Activated CD8-positive, alpha-beta T cell treated with anti-CD3 and anti-CD28 coated beads for 36 hours (primary cell): ENCODE measurements at places on chromosomes 13 and 19. TPM values are rescaled to one million over a fixed set of nuclear protein-coding genes. Genes with fewer than 3 reads are reported as not detected.

DNA sequence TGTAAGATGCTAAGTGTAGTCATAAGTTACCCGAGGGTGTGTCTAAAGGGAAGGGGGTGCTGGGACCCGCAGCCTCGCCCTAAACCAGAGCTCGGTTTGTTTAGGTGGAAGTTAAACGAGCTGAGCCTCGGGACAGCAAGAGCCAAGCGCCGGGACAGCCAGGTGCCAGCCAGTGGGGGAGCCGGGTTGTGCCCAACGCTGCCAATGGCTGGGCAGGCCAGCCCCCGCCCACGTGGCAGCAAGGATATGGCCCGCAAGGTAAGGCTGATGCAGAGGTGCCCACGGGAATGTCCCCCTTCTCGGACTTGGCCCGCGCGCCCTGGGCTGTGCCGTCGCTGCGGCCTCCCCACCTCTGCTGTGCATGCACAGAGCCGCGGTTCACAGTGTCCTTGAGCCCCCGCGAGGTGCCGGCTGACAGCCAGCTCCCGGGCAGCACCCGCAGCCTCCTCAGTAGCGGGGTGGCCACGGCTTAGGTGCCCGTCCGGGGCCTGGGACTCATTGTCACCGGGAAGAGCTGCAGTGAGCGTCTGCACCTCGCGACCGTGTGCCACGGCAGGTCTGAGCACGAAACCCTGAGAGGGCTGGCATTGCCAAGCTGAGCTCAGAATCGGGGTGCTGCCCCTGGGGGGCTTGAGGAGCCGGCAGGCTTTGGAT, 9.3 kb upstream of the RPS15 start:
- DNase-seq: no peak

DNA sequence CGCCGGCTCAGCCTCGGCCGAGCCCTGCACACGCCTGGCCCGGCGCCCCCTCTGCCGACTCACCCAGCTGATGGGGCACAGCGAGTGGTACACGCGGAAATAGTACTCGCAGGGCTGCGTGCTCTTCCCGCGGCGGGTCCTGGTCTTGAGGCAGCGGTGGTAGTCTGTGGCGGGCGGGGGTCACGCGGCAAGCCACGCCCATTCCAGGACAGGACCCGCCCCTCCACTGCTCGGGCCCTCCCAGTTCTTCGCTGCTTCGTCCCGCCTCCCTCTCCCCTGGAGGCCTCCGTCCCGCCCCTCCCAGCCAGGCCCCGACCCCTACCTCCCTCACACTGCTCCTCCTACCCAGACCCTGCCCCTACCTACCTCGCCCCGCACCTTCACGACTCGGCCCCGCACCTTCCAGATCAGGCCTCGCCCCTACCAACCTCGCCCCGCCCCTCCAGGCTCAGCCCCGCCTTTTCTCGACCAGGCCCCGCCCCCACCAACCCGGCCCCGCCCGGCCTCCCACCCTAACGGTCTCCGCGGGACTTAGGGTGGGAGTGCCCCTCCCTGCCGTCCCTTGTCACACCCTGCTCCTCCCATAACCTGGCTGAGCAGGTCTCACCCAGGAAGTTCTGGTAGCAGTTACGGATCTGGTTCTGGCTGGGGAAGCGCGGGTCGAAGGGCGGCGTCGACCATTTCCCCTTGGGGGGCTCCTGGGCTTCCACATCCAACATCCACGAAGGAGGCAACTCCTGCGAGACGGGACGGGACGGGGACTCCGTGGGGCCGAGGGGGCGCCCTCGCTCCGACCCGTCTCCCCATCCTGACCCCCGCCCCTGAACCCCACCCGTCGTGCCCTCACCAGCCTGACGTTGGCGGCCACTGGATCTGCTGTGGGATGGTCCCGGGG, 469 bp downstream of the COX6B2 start:
- DNase-seq: peak; percentile 76

DNA sequence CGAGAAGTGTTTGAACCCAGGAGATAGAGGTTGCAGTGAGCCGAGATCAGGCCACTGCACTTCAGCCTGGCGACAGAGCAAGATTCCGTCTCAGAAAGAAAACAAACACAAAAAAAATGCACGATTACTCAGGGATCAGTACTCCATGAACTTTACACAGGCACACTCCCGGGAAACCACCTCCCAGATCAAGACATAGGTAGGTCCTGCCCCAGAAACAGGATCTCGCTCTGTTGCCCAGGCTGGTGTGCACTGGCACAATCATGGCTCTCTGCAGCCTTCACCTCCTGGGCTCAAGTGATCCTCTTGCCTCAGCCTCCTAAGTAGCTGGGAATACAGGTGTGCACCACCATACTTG, 11.2 kb downstream of the VASP start:
- no peak for DNase-seq

Gene FBXO27
- total RNA-seq: 1.9 TPM

DNA sequence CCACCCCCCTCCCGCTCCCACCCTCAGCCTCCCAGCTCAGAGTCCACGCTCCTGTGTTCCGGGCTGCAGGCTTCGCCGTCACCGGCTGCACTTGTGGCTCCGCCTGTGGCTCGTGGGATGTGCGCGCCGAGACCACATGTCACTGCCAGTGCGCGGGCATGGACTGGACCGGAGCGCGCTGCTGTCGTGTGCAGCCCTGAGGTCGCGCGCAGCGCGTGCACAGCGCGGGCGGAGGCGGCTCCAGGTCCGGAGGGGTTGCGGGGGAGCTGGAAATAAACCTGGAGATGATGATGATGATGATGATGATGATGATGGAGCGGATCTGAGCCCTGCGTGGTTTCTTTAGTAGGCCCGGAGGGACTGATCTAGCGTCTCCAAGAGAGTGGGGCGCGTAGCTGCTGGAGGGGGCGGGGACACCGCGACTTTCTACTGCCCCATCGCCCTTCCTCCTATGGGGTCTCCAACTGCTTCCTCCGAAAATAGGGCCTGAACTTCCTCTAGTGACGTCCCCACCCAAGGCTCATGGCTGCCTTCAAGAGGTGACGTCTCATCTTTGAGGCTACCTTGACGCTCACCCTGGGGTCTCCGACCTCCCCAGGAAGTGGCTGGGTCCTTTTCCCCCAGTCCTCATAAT, 1.4 kb downstream of the RETN start:
- DNase-seq: peak; percentile 58

Gene CLDN10
- total RNA-seq: not detected

DNA sequence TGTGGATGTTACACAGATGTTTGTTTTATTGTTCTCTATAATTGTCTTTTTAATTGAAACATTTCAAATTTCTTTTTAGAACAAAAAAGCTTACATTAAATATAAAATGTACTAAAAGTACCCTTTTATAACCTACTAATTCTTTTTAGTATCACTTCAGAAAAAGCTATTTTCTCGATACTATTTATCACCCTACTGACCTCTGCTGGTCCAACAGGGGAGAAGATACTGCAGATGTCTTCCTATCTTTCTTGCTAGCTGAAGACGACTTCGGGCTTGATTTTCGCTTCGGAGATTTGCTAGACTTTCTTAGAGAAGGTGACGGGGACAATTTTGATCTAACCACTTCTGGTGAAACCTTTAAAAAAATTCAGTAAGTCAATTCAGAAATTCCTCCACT, 42.4 kb downstream of the ZC3H13 start:
- DNase-seq: no peak

GRCh38 chr19:7482584-7483439, 6.0 kb downstream of the PEX11G start:
- DNase-seq: no peak

GRCh38 chr13:113460599-113460998, 7.3 kb upstream of the ADPRHL1 start:
- no peak for DNase-seq

- DNase-seq: no peak
These were observed 1.4 kb downstream of the FFAR1 start for GRCh38 chr19:35348911-35349611.

Gene NCLN
- total RNA-seq: 55.9 TPM

- DNase-seq: no peak
These were observed 841 bp upstream of the ZC3H13 start for GRCh38 chr13:46053162-46054012.

DNA sequence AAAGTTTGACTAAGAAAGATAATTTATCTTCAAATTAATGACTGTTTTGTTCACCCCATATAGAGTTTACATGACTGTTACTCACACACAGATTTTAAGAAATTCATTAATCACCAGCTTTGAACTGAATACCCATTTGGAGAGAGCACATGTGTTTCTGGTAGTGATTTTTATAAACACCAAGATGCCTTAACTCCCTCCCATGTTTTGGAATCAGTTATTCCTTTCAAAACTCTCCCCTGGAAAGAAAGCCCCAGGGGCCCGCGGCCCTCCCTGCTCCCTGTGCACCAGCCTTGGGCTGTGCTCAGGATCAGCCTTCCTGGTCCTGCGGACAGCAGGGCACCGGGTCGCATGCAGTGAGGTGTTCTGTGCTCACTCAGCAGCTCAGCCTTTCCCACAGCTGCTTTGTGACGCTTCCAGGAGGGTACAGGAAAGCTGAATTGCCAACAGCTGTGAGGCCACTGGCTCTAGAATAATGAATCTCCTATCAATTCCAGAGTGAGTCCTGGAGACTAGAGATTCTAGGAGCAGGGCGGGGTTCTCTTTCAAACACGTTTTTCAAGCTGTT, 483.2 kb downstream of the EFNB2 start:
- DNase-seq: no peak

- peak; percentile 64 for DNase-seq
These were observed 11.2 kb upstream of the ARHGEF18 start for GRCh38 chr19:7337380-7338194.

Gene LAIR1
- total RNA-seq: 11.3 TPM

DNA sequence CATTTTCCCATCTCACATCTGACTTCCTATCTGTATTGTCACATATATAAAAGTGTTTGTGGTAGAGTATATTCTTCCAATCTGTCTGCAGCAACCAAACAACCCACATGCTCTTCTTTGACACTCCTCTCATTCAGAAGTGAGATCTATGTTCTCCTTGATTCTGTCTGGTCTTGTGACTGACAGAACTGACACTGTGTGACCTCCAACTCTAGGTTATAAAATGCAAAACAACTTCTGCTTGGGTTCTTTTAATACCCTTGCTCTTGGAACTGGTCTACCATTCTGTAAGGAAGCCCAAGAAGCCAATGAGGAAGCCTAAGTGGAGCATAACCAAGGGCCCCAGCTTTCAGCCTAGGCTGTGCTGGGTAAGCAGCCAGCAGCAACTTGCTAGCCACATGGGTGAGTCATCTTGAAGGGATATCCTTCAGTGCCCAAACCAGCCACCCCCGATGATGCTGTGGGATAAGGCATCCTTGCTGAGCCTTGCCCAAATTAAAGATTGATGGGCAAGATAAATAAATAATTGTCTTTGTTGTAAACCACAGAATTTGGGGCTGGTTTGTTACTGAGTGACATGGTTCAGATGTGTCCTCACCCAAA, 18.4 kb upstream of the ITM2B start:
- peak; percentile 59 for DNase-seq

GRCh38 chr19:7888145-7888825, at the start of gene LRRC8E:
Gene LRRC8E (plus strand): TSS chr19:7888510. CDS start chr19:7895604, 7,094 bp downstream.
- peak; percentile 49 for DNase-seq

Gene CADM4
- total RNA-seq: 0.22 TPM

DNA sequence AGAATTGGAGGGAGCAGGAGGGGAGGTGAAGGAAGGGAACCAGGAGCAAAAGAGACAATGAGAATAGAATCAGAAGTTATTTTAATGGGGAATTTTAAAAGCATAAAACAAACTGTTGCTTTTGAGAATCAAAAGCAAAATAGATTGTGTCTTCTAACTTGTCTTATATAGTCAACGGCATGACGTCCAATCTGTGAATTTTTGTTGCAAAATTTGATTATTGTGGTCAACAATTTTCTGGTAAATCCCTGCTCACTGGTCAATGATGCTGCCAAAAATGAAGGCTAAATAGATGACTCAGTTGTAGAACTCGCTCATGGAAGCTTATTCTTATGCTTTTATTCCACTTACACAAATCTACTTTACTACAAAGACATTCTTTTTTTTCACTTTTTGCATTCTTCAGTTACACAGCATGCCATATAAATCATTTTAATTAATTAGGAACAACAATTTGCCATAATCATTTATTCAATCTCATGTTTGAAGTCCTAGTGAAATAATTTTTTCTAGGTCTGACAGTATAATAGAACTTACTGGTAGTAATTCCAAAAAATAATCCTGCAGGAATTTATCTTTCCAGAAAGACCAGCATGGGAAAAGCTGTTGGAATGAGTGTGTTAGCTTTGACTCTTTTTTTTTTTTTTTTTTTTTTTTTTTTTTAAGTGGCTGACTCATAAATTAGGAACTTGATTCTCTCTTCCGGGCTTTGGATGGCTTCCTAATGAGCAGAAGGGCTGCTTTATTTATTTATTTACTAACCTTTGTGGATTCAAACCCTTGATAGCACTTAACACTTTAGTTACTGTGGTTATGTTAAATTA, 256.9 kb downstream of the SPRY2 start:
- no peak for DNase-seq

Gene TMEM59L
- not detected for total RNA-seq

DNA sequence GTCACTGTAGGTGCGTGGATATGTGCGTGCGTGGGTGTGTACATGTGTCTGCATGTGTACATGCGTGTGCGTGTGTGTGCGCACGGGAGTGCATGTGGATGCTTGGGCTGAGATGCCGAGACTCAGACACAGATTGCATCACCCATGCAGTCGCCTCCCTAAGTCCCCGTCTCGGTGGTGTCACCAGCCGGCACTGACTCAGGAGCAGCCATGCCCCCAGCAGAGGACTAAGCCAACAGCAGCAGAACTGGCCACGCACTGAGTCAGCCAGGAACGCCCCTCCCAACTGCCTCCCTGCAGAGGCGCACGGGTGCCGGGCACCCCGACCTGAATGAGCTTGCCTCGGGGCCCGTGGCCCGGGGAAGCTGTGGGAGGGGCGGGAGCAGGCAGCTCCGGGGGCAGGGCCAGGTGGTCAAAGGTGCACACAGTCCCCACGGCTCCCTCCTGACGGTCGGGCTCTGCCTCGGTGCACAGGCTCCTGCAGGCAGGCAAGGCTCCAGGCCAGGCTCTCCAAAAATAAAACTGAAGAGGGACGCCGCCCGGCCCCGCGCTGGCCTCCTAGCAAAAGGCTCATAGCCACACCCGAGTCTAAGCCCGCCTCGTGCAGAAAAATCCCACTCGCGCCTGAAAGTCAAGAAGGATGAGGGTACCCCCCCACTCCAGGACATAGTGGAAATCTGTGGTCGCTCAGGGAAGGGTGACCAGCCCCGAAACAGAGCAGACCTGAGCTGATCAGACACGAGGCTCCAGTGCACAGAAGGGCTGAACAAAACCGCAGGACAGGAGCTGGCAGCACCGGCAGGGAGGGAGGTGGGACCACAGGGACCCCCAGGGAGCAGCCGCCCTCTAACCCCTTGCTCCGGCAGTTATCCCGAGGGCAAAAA, 49.2 kb downstream of the GADD45B start:
- DNase-seq: no peak

Gene PABPC3
- 1.9 TPM for total RNA-seq

DNA sequence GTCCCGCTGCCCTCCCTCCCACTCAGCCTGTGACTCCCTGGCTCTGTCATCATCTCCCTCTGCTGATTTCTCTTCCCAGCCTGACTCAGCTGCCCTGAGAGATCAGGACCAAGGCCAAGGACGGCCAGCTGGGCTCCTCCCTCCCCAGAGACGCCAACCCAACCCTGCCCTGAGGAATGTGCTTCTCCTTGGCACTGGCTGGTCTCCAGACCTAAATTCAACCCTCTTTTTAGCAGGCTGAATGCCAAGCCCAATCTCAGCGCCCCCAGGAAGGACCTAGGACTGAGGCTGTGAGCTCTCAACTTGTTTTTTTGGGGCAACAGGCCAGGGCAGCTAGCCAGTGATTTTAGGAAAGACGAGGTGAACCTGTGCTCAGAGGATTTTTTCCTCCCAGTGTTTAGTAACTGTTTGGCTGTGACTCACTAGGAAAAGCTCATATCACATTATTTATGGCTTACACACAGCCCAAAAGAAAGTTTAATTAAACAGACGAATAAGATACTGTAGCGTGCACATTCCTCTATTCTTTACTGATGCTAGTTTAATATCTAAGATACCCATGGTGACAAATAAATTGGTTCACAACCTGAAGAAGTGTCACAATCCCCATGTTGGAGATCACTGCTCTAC, 7.4 kb upstream of the IGFL1 start:
- DNase-seq: no peak
